ENCODE measurements at places on chromosomes 2 and 18.
A peak's percentile ranks its signal among the peaks of the same experiment; 100 is the strongest.

DNA sequence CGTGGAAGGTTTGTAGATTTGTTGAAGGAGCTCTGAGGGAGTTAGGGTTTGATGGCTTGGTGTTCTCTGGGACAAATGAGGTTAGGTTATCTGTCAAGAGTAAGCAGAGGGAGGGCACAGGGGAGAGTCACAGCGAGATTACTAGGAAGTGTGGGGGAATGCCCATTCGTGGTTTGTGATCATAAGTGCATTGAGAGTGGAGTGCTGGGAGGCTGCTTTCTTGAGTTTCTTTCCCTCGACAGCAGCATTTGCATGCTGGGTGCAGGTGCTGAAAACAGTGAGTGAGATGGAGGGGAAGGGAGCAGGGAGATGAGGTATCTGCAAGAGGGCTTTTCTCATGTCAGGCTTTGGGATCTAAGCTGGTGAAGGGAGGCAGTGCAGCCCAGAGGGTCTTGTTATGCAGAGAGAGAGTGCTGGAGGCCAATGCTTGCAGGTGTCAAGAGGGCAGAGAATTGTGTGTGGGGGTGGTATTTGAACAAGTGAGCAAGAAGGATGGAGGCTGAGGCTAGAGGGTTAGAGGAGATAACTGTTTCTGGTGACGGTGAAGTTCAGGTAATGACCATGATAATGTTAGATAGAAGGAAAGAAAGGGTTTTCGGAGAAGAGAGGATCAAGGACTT is 8.8 kb downstream of the RALB start:
- DNase-seq = no peak

DNA sequence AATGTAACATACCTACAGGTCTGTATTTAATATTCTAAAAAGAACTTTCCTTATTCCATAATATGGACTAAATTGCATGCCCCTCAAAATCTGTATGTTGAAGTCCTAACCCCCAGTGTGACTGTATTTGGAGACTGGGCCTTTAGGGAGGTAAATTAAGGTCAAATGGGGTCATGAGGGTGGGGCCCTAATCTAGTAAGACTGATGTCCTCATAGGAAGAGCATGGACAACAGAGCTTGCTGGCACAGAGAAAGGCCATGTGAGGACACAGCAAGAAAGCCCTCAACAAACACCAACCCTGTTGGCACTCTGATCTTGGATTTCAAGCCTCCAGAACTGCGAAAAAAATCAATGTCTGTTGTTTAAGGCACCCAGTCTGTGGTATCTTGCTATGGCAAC is 18.6 kb downstream of the SF3B1 start:
- DNase-seq = no peak

- DNase-seq = no peak
These were observed 2.4 kb downstream of the FIGN start for GRCh38 chr2:163733301-163733938.

DNA sequence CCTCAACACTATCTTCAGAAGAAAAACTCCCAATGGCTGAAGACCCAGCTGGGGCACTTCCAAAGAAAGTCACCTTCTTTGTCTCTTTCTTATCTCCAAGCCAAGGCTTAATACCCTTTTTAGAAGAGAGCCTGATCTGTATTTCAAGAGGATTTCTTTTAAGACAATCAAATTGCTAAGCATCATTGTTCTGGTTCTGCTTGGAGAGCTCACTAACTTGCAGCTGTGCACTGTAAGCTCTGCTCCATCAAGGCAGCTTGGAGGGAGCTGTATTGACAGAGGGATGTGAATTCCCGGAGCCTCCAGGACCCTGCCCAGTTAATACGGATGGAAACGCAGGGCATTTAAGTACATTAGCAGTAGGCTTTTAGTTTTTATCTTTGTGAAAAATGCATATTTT is 253.1 kb downstream of the TDRD15 start:
- no peak for DNase-seq

GRCh38 chr2:189824694-189825396 is 40.6 kb downstream of the PMS1 start:
- no peak for DNase-seq

GRCh38 chr2:84526562-84526961 is 10.3 kb downstream of the DNAH6 start:
- DNase-seq = no peak

- DNase-seq = no peak
These were observed 9.7 kb upstream of the CIB4 start for GRCh38 chr2:26650713-26651469.

DNA sequence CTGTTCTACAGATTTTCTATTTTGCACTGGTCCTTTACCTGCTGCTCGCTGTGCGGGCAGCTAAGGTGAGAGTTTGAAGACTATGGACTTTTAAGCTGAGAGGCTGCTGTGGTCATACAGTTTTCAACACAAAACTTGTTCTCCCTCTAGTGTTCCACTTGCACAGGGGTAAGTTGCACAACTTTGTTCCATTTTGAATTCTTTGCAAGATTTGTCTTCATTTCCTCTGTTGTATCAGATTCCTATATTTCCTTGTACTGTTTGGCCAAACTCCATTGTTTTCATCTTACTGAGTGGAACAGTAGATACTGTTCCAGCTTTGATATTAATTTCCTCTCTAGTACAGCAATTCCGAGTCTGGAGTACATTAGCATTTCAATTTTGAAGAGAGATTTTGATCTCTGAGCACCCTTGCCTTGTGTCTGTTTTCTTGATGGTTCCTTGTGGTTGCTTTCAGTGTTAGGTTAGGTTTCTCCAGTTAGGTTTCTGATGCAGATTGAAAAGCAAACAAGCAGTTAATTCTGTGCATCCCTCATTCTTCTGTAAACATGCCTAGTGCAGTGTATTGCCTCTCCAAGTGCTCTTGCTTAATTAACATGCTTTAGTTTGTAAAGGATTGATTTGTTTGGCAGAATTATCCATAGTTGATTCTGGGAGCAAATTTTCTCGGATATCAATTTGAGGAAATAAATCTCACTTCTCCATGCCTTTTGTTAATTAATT is 188.8 kb downstream of the PTPRM start:
- no peak for DNase-seq

GRCh38 chr2:196260546-196260945 is 89.2 kb upstream of the STK17B start:
- DNase-seq = no peak

GRCh38 chr2:206535260-206535986 is 92.1 kb downstream of the ADAM23 start:
- no peak for DNase-seq

DNA sequence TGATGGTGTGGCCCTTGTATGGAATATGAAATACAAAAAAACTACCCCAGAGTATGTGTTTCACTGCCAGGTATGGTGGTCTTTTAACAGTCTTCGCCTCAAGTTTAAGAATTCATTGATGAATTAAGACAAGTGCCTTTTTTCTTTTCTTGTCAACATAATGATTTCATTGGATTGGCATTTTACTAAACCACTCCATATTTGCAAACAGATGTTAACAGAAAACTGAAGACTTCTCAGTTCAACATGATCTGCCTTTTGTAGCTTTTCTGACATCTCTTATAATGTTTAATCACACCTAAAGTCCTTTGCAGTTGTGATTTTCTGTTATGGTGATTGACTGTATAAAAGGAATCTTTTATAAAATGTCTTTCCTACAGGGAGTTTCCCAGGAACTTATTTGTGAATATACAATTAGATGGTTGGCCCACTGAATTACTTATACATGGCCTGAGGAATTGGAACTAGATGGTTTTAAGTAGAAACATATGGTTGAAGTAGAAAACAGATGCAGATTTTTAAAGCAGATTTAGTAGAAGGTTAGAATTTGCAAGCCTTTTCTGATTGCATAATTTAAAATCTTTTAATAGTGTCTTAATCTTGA is 39.7 kb downstream of the DYNC1I2 start:
- no peak for DNase-seq

DNA sequence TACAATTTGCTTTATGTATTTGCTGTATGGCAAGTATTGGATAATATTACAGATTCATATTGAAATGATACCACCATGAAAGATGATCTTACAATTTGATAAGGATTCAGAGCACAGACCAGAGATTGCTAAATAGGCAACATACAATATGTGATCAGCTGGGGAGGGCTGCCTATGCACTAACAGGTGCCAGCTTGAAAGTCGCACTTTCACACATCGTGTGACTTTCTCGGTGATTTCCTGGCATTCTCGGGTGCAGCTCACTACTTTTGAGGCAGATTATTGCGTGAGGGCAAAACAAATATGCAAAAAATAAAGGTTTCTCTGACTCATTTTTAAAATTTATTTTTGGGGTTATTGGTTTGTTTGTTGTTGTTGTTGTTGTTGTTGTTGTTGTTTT is 36.0 kb downstream of the RBMS1 start:
- DNase-seq = no peak

- DNase-seq = no peak
These were observed 58.0 kb downstream of the LRRFIP1 start for GRCh38 chr2:237685408-237685807.

GRCh38 chr2:165240916-165241315 is 1.7 kb downstream of the SCN2A start:
- DNase-seq = no peak

DNA sequence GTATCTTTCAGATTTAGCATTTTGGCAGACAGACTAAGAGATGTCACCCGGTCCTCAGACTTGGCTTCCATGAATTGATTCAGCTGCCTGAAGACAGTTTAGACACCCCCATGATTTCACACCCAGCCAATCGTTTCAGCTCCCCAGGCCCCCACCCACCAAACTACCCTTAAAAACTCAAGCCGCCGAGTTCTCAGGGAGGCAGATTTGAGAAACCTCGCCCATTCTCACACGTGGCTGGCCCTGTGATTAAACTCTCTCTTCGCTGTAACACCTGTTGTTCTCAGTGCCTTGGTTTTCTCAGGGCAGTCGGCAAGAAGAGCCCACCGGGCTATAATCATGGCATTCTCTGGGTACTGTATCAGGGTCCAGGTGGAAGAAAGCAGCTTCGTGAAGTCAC is 35.2 kb downstream of the UXS1 start:
- peak; percentile 48 for DNase-seq

- no peak for DNase-seq
These were observed 308.5 kb downstream of the GBX2 start for GRCh38 chr2:235859651-235860050.

- DNase-seq = no peak
These were observed 8.3 kb upstream of the ALPK2 start for GRCh38 chr18:58637197-58637596.

- DNase-seq = no peak
These were observed 72.6 kb downstream of the ALK start for GRCh38 chr2:29848566-29849310.

DNA sequence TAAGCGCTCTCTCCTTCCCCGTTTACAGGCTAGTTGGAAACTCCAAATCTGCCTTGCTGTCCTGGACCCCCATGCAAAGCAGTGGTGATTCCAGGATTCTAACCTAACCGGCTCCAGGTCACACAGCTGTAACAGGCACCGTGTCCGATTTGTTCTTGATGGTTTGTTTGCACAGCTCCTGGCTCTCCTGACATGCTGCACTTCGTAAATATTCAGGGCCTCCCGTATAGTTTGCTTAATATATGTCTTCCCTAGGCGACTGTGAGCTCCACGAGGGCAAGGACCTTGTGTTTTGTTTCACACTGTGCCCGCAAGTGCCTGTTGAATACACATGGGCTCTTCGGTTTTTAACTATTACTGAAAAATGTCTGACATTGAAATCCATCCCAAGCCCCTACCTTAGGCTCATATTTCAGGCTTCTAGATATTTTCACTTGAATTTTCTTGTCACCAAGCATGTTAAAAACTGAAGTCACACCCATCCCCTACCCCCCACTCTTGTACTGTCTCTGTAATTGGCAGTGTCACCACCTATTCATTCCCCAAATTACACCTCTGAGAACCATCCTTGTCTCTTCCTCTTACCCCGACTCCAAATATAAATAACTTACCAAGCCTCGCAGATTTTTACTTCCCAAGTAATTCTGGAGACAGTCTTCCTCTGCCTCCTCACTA is 1.0 kb upstream of the PUM2 start:
- DNase-seq = no peak

- no peak for DNase-seq
These were observed 27.4 kb upstream of the SLC3A1 start for GRCh38 chr2:44247924-44248323.

DNA sequence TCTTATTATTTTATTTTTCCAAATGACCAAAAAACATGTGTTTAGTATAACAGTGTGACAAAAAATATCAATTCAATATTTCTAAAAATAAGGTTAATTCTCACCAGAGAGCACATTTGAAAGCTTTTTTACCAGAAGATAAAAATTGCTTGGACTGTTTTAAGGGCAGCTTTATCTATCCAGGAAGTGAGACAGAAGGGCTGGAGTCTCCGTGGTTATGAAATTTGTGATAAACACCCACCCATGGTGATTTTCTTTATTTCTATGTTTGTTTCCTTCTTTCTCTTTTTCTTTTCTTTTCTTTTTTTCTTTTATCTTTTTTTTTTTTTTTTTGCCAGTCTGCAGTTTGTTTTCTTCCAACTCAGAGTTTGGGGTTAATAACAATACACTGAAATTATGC is 298.5 kb downstream of the PIEZO2 start:
- DNase-seq = no peak

GRCh38 chr18:22253676-22254075 is 84.3 kb downstream of the GATA6 start:
- DNase-seq = no peak

DNA sequence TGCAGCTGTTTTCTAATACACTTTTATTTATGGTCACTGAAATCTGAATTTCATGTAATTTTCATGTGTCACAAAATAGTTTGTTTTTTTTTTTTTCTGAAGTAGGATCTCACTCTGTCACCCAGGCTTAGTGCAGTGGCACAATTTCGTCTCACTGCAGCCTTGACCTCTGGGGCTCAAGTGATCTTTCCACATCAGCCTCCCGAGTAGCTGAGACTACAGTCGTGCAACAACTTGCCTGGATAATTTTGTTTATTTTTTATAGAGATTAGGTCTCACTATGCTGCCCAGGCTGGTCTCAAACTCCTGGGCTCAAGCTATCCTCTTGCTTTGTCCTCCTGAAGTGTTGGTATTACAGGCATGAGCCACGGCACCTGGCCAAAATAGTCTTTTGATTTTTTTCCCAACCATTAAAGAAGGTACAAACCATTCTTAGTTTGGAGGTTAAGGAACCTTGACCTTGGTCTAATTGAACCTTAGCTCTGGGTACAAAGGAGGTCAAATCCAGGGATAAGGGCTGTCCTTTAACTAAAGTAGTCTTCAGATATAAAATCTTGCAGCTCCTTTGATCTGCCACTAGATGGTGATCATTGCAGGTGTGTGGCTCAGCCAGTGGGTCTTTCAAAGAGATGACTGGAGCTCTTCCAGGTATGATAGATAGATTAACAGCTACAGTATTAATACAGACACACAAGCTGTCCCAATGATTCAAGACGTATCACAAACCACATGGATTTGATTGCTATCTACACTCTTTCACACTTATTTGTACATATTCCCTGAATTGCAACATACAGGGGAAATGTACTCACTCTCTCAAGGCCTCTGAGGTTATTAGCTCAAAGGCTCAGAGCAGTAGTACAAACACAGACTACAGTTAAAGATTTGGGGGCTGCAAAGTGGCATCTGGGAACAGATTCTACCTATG is 4.7 kb upstream of the KRCC1 start:
- DNase-seq = peak; percentile 52

GRCh38 chr18:46751882-46752281 is 5.0 kb downstream of the ST8SIA5 start:
- no peak for DNase-seq

Data from CD4-positive, alpha-beta memory T cell (primary cell).